NCI-H2081 (cell line): ENCODE measurements at places on chromosomes 1 and 21.

- DNase-seq: no peak
Observed at GRCh38 chr1:10216090-10216749, 5.8 kb downstream of the KIF1B start.

GRCh38 chr21:36422279-36423098 is 37.3 kb downstream of the CHAF1B start:
- DNase-seq: peak; percentile 45

DNA sequence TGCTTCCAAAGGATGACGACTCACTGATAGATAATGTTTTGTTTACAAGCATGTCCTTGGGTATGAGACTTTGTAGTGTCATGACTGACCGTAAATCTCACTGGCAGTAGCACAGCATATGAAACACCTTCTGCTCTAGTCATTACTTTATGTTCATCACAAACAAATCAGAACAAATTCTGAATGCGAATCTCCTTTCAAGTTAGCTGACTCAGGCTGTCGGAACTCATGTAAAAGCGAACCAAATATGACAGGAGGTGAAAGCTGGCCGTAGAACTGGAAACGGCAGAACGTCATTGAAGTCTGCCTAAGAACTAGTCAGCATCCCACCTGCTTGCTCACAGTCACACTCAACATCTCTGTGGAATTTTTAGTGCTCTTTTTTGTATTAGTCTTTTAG is 143.9 kb downstream of the RGS7 start:
- no peak for DNase-seq

DNA sequence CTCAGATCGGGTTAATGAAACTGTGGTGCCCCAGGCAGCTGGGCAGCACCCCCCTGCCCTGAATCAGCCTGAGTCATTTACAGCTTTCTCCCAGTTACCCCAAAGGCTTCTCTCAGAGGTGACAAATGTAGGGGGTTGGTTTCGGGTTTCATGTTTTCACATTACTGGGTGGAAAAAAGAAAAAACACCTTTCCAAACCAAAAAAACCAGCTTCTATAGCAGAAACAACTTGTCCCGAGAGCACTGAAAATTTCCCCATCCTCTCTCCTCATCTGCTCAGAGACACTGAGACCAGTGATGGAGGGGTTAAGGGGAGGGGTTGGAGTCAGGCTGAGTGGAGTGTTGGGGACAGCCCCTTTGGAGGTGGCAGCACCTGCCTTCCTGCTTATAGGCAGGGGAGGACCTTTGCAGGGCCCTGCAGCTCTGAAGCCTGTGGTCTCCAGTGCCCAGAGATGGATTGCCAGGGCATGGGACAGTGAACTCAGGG is 15.6 kb downstream of the UTP11 start:
- peak; percentile 35 for DNase-seq

GRCh38 chr1:9025449-9025848 is 774 bp downstream of the SLC2A7 start:
- no peak for DNase-seq

DNA sequence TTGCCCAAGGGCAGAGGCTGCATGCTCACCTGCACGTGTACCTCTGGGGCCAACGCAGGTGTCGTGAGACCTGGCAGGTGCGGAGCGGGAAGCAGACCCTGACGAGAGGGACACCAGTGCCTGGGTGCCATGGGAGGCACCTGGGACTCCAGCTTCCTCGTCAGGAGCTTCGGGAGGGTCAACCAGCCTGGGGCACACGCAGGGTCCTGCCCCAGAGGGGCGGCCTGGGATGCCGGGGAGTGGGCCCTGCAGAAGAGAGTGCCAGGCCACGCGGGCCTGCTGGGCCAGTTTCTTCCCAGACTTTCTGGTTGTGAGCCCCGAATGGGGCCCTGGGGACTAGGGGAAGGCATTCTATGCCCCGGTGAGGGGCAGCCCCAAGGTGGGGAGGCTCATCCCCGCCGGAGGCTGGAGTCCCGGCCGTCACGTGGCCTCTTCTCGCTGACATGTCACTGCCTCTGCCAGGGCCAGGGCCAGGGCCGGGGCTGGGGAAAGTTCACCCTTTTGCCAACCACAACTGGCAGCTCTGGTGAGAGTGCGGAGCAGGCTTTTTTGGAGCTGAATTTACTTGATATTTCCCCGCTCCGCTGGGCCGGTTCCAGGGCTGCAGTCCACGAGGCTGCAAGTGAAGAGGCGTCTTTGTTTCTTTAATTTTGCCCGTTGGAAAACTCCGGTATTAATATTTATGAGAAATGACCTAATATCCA is 38.5 kb upstream of the ACTRT2 start:
- no peak for DNase-seq

- no peak for DNase-seq
Observed at GRCh38 chr1:165562571-165562970, 18.8 kb downstream of the LRRC52 start.

DNA sequence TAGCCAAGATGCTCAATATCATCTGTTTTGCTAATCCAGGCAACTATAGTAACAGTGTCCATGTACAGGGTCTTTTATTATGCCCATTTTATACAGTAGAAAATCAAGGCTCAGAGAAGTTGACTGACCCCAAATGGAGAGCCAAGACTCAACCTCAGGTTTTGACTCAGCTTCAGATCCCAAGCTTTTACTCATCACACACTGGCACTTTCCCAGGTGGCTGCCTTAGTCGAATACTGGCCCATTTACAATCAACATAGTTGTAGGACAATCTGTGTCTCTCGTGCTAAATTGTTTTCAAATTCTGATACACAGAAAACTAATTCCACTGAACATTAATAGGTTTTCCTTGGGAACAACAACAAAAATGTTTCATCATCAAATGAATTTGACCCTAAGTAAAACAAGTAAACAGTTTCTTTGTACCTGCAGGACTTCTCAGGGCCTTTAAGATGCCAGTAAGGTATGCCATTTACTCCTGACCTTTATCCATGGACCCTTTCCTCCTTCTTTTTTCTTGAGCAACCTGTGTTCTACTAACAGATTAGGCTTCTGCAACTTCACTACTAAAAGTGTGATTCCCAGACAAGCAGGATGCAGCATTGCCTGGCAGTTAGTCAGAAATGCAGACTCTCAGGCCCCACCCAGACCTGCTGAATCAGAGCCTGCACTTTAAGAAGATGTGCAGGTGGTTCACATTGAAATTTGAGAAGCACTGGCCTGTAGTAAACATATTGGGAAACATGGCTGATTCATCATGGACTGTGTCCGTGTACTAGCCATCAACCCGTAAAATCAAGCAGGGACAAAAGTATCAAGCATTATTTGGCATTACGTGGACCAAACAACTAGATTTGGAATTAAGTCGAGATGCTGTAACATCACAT is 128.8 kb downstream of the RRAGC start:
- no peak for DNase-seq

- no peak for DNase-seq
Observed at GRCh38 chr21:43274946-43275310, 106.1 kb downstream of the CRYAA start.

DNA sequence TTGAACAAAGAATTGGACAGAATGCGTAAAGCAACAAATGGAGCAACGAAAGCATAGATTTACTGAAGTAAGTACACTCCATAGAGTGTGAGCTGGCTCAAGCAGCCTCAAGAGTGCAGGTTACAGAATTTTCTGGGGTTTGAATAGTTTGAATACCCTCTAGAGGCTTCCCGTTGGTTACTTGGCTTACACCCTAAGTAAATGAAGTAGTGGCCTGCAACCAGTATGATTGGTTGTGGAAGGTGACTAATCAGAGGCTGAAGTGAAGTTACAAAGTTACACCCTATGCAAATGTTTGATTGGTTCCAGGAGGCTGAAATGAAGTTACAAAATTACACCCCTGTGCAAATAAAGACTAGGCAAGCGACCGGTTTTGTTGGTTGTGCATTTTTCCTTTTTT is 10.9 kb downstream of the TCEANC2 start:
- DNase-seq: no peak

GRCh38 chr1:245458234-245458633 is 303.4 kb downstream of the KIF26B start:
- DNase-seq: no peak

DNA sequence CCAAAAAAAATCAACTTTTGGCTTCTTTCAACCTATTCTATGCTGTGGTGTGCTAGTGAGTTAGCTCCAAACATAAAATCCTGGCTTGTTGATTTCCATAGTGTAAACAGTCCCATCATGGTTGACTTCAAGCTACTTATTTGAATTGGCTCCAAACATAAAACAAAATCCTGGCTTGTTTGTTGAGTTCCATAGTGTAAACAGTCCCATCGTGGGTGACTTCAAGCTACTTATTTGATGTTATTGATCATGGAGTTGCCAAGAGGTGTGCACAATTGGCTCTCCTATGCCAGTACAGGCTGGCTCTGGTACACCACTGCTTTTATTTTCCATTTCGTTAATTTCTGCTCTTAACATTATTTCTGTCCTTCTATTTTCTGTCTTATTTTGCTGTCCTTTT is 1.8 kb upstream of the COA6 start:
- no peak for DNase-seq

- DNase-seq: no peak
Observed at GRCh38 chr1:169918927-169919326, 25.2 kb upstream of the SCYL3 start.

GRCh38 chr1:11657654-11658053 is 3.0 kb downstream of the FBXO44 start:
- DNase-seq: no peak

DNA sequence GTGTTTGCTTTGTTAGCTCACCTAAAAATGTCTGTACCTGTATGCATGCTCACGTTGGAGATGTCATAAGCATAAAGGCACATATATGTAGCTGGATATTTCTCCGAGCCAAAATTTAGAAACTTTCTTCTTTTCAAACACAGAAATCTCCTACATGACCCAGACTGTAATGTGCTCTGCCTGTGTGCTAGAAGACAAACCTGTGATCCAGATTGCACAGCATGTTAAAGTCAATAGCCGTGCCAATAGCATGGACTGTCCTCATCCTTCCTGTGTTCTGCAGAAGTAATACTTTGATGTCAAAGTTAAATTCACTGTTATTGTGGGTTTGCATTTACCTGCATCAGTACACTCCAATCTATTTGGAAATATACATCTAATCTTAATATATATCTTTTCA is 346.2 kb upstream of the ZRANB2 start:
- no peak for DNase-seq

DNA sequence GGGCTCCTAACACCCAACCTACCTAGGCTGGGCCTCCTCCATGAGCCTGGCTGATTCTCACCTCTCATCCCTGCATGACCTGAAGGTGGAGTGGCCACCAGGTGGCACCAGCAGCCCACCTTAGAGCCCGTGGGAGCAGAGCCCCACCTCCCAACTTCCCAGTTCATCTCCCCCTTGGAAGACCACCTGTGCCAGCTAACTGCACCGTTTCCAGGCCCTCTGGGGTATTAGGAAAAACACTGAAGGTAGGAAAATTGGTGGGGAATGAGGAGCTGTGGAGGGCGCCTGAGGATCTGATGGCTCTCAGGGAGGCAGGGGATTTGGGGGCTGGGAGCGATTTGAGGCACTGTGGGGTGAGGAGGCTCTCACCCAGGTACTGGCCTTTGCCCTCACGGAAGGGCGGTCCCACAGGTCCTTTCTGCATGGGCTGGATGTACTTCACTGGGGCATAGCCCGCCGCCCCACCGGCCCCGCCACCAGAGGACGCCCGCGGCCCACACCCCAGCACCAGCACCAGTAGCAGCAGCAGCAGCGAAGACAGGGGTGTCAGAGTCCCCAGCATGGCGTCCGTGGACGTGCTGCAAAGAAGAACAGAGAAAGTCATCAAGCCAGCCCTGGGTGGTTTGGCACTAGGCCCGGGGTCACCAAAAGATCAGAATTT is 11.1 kb downstream of the ADPRS start:
- peak; percentile 85 for DNase-seq

- no peak for DNase-seq
Observed at GRCh38 chr1:248807067-248807737, 18.5 kb downstream of the SH3BP5L start.

GRCh38 chr1:197272791-197273190 is 4.7 kb downstream of the CRB1 start:
- no peak for DNase-seq

GRCh38 chr21:44382536-44382935 is 29.1 kb downstream of the TRPM2 start:
- DNase-seq: no peak

DNA sequence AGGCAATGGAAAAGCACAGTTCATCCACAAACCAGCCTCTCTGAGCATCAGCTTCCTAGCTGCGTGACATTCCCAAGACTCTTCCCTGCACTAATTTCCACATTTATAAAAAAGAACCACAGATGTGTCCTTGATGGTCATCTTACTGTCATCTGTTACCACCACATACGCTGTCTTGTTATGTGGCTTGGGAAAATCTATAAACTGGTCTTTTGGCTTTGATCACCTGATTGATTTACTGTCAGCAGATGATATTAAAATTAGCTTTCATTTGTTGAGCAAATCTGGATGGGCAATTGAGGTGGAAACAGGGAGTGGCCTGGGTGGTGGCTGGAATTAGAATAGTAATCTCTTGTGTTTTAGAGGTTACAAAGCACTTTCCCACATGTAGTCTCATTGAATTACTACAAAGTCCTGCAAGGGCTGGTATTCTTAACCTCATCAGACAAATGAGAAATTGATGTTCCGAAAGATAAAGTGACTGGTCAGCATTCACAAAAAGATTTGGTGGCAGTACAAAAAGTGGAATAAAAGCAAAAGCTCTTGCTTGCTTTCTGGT is 231.7 kb upstream of the SGIP1 start:
- DNase-seq: no peak

- DNase-seq: peak; percentile 77
Observed at GRCh38 chr1:227437495-227438008, 119.3 kb upstream of the CDC42BPA start.

GRCh38 chr1:234477386-234478151 is 1.4 kb downstream of the TARBP1 start:
- DNase-seq: no peak

GRCh38 chr1:153552335-153552734 is 3.3 kb upstream of the S100A3 start:
- no peak for DNase-seq
